ENCODE measurements at places on chromosomes 1 and 21.

DNA sequence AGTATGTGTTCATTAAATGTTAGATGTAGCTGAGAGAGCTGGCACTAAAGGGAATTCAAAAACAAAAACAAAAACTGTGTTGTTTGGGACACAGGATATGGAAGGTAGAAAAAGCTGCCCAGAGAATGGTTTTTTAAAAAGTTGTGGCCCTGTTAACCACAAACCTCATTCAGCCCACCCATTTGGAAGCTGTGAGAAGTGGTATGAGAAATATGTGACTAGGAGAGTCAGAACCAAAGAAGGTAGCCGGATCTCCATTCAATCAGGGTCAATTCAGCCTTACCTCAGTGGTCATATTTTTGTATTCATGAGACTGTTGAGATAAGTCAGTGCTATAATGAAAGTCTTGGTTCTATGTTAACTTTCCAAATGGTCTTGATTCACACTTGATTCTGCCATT is 29.8 kb upstream of the CACYBP start:
- H3K36me3 ChIP-seq, result peaks cover 53% of the 10 kb centered on the region
- H3K27ac ChIP-seq, result peak overlapping the region; percentile 81
- no peaks in the 10 kb centered on the region for H3K27me3 ChIP-seq
- H3K4me3 ChIP-seq, result no peak overlapping the region
- no peak for DNase-seq

DNA sequence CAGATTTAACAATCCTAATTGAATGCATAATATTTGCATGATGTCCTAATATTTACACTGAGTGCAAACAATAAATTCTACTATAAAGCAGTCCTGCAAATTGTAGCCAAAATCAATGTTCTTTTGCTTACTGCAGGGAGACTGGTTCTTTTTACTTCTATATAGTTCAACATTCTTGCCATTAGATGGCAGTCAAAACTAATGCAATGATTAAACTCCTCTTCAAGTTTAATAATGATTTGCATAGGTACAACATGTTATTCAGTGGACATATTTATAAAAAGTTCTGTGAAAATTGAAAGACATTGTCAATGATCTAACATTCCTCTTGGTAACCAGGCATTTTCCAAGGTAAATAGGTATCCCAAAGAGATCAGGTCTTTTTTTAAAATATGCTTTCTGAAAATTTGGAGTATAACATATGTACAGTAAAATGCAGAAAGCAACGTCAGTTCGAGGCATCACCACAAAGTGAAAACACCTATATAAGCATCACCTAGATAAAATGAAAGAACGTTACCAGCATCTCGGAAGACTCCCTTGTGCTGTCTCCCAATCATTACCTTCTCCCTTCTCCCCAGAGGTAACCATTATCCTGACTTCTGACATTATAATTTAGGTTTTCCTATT is 9.8 kb upstream of the FNBP1L start:
- DNase-seq, result no peak
- peaks cover 14% of the 10 kb centered on the region for H3K4me1 ChIP-seq
- H3K4me3 ChIP-seq, result no peak overlapping the region
- H3K27me3 ChIP-seq, result no peaks in the 10 kb centered on the region

- H3K4me3 ChIP-seq, result no peak overlapping the region
- no peaks in the 10 kb centered on the region for H3K4me1 ChIP-seq
Measured at GRCh38 chr1:97084546-97084945, 363.0 kb downstream of the PTBP2 start.

GRCh38 chr1:153560771-153561465 is 4.7 kb downstream of the S100A2 start:
- no peaks in the 10 kb centered on the region for H3K27me3 ChIP-seq
- DNase-seq, result no peak
- peaks cover 9% of the 10 kb centered on the region for H3K36me3 ChIP-seq
- peaks cover 10% of the 10 kb centered on the region for H3K4me1 ChIP-seq
- H3K27ac ChIP-seq, result no peak overlapping the region

- peaks cover 6% of the 10 kb centered on the region for H3K36me3 ChIP-seq
- peaks cover 18% of the 10 kb centered on the region for H3K4me1 ChIP-seq
- no peak overlapping the region for H3K4me3 ChIP-seq
- H3K27me3 ChIP-seq, result no peaks in the 10 kb centered on the region
Measured at GRCh38 chr1:116465477-116465844, 92.4 kb downstream of the ATP1A1 start.

DNA sequence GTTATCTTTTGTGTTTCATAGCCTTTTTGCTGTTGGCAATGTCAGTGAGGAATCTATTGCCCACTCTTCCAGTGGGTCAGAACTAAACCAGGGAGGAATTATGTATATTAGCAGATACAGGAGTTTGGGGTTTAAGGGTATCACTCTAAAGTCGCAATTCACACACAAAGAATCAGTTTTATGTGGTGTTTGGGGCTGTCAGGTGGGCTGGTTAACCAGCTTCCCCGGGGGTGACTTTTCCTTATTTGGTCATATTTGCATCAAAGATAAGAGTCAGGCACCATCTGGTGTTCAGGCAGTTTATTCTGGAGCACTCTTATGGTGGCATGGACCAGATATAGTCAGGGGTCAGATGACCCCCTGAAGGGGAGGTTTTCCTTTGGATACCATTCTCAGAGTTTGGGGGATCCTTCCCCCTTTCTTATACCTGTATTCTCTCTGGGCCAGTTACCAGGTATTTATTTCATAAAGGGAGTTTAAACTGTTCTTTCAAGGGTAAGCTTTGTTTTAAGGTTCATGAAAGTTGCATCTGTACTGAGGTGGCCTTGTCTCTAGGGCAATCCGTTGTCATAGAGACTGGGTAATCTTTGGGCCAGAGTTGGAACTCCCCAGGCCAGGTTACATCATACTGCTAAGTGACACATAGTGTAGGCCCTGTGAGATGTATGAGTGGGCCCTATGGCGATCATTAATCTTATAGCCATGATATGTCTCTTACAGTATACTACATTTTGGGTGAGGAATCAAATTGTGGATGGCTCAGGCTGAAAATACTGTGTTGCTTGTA is 148.2 kb downstream of the RWDD3 start:
- no peak overlapping the region for H3K4me3 ChIP-seq
- H3K36me3 ChIP-seq, result no peaks in the 10 kb centered on the region
- no peak overlapping the region for H3K27ac ChIP-seq

- no peak for DNase-seq
- no peaks in the 10 kb centered on the region for H3K36me3 ChIP-seq
- no peaks in the 10 kb centered on the region for H3K27me3 ChIP-seq
Measured at GRCh38 chr1:39106801-39107327, 80.7 kb downstream of the NDUFS5 start.

GRCh38 chr21:36610935-36611334 is 88.0 kb upstream of the SIM2 start:
- no peak for DNase-seq

- H3K27me3 ChIP-seq, result no peaks in the 10 kb centered on the region
- peaks cover 6% of the 10 kb centered on the region for H3K36me3 ChIP-seq
- H3K4me3 ChIP-seq, result no peak overlapping the region
- no peak overlapping the region for H3K27ac ChIP-seq
- H3K4me1 ChIP-seq, result no peaks in the 10 kb centered on the region
- DNase-seq, result no peak
Measured at GRCh38 chr1:176101951-176102642, 105.0 kb downstream of the COP1 start.

DNA sequence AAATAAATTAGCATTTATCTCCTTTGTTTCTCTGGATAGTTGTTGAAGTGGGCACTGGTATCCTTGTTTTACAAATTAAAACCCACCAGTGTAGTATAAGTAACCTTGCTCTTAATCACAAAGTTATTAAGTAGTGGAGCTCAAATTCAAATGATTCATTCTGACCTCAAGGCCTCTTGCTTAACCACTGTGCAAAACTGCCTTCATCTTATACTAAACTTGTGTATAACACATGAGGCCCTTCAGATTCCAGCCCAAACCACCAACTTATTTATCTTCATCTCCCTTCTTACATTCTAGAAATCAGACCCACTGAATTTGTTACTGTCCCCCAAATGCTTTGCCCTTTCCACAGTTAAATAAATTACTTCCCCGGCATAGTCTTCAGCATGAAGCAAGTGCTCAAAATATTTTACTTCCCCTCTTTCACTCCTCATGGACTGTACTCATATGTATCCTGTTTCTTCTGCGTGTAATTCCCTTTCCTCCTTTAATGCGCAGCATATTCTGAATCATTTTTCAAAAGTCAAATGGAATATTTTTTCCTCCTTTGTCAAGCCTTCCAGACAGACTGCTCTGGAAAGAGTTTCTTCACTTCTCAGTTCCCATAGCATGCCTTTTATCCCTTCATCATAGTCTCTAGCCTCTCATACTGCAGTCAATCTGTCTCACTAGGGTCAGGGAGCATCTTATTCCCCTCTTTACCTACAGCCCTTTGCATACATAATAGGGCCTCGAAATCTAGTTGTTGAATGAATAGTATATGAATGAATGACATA is 19.0 kb upstream of the DNASE2B start:
- peaks cover 8% of the 10 kb centered on the region for H3K4me1 ChIP-seq
- H3K27ac ChIP-seq, result no peak overlapping the region
- H3K27me3 ChIP-seq, result no peaks in the 10 kb centered on the region
- H3K4me3 ChIP-seq, result no peak overlapping the region

- H3K27ac ChIP-seq, result no peak overlapping the region
- H3K4me1 ChIP-seq, result peaks cover 18% of the 10 kb centered on the region
- no peaks in the 10 kb centered on the region for H3K27me3 ChIP-seq
- DNase-seq, result no peak
- H3K36me3 ChIP-seq, result no peaks in the 10 kb centered on the region
- H3K4me3 ChIP-seq, result no peak overlapping the region
Measured at GRCh38 chr1:60273185-60273584, 199.6 kb upstream of the C1orf87 start.

DNA sequence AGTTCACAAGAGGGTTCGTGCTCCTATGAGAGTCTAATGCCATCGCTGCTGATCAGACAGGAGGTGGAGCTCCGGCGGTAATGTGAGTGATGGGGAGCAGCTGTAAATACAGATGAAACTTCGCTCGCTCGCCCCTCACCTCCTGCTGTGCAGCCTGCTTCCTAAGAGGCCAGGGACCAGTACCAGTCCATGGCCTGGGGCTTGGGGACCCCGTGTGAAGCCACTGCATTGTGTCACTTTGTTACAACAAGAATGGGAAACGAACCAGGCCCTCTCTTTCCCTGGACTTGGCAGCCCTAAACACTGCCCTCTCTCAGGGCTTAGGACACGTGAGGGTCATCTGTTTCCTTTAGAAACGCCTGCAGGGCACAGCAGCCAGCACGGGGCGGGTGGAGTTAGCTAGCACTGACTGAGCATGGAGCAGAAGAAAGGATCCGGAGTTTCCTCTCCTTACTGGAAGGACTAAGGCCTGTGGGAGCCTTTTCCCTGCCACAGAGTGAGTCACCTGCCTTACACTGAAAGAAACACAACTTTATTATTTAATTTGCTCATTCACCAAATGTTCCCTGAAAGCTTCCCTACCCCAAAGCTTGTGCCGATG is 185.2 kb upstream of the TMEM51 start:
- H3K4me3 ChIP-seq, result no peak overlapping the region
- H3K4me1 ChIP-seq, result no peaks in the 10 kb centered on the region
- no peak overlapping the region for H3K27ac ChIP-seq
- no peak for DNase-seq

DNA sequence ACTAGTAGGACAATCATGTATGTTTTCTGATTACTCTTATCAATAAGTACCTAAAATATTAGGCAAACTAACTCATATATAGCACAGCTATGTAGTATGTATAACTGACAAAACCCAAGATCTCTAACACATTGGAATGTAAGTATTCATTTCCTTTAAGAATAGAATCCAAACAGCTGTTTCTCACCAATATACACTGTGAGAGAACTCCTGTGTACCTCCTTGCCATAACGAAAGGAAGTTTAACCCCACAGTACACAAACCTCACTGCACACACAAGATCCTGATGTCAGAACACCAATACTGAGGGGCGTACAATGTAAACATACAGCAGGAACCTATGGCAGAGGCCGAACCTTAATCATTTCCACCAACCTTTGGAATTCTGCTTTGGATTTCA is 113.0 kb downstream of the SMYD3 start:
- H3K36me3 ChIP-seq, result no peaks in the 10 kb centered on the region
- no peaks in the 10 kb centered on the region for H3K27me3 ChIP-seq
- peaks cover 8% of the 10 kb centered on the region for H3K4me1 ChIP-seq
- no peak for DNase-seq
- no peak overlapping the region for H3K27ac ChIP-seq
- no peak overlapping the region for H3K4me3 ChIP-seq

DNA sequence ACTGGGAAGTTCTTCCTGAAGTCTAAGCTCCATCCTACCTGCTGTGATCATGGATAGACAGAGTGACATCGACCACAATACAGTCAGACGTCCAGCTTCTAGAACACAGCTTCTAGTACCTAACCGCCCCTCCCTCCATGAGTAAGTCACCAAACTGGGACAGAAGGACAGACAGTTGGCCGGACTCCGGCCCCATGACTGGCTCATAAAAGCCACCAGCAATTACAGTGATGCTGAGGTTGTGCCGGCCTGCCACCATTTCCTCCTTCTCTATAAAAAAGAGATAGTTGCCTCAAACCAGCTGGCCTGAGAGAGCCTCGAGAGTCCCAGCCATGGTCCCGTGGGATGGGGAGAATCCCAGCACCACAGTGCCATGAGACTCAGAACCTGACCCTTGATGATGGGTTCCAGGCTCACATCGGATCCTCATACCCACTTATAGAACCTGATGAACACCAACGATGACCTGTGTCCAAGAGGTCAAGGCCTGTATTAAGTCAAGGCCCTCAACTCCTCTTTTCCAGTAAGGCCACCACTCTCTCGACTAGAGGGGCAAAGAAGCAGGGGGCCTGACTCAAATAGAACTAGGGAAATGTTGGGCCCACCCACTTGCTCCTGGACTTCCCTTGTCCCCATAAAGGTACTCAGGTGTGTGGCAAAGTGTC is 3.4 kb downstream of the MEF2D start:
- H3K4me3 ChIP-seq, result peak overlapping the region; percentile 88
- no peak for DNase-seq
- peaks cover 62% of the 10 kb centered on the region for H3K36me3 ChIP-seq
- peaks cover 38% of the 10 kb centered on the region for H3K4me1 ChIP-seq
- no peak overlapping the region for H3K27ac ChIP-seq

DNA sequence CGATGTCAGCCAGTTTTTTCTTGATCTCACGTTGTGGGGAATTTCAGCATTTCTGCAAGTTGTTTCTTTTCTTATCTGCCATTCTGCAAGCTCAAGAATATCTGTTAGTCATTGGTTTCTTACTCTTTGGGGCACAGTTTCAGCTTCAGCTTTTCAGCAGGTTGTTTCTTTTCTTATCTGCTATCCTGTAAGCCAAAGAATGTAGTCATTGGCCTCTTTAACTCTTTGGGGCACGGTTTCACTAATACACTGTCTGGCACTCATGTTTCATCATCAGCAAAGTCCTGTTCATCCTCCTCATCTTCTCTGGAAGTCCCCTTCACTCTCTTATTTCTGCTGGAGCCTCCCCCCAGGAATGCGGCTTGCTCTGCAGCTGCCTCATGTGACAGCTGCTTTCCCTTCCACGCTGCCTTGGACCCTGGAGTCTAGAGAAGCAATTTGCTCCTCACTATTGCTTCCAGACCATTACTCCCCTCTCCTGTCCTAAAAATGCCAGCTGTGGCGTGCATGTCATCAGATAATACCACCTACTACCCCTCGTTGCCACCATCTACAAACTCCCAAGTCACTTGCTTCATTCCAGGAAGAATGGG is 67.0 kb upstream of the CACNA1E start:
- H3K27me3 ChIP-seq, result peaks cover 7% of the 10 kb centered on the region
- H3K4me1 ChIP-seq, result no peaks in the 10 kb centered on the region
- H3K27ac ChIP-seq, result no peak overlapping the region
- H3K4me3 ChIP-seq, result no peak overlapping the region

- H3K27ac ChIP-seq, result no peak overlapping the region
- H3K27me3 ChIP-seq, result peaks cover 62% of the 10 kb centered on the region
- no peak for DNase-seq
- H3K4me1 ChIP-seq, result no peaks in the 10 kb centered on the region
- H3K4me3 ChIP-seq, result no peak overlapping the region
Measured at GRCh38 chr1:29864431-29865022, 628.2 kb downstream of the PTPRU start.
